Naive thymus-derived CD8-positive, alpha-beta T cell (primary cell): ENCODE measurements at places on chromosomes 4 and X. TPM values are rescaled to one million over a fixed set of nuclear protein-coding genes. Genes with fewer than 3 reads are reported as not detected.

- no peak for DNase-seq
Measured at GRCh38 chr4:115229873-115230272, 116.5 kb upstream of the NDST4 start.

DNA sequence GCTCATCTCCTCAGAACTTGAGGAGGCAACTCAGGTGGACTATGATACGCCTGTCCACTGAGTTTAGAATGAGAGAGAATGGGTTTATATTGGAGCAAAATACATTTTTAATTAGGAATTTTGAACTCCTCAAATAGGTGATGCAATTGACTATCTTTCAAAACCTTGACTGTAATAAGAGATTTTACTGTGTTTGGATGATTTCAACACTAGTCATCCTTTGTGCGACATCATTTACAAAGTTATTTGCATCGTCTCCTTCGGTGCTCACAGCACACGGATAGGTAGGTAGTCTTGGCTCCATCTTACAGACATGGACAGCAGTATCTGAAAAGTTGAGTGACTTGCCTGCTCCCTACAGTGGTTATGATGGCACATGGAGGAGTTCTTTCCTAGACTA lies 67.0 kb downstream of the AASDH start:
- DNase-seq = no peak

GRCh38 chr4:131054489-131055019 lies 1958.6 kb downstream of the C4orf33 start:
- DNase-seq = no peak

The UNC5C gene
- not detected for total RNA-seq

GRCh38 chrX:19094654-19095053 lies 27.6 kb downstream of the ADGRG2 start:
- no peak for DNase-seq

The RTL9 gene
- not detected for total RNA-seq

The KCND1 gene
- total RNA-seq = 1.6 TPM

DNA sequence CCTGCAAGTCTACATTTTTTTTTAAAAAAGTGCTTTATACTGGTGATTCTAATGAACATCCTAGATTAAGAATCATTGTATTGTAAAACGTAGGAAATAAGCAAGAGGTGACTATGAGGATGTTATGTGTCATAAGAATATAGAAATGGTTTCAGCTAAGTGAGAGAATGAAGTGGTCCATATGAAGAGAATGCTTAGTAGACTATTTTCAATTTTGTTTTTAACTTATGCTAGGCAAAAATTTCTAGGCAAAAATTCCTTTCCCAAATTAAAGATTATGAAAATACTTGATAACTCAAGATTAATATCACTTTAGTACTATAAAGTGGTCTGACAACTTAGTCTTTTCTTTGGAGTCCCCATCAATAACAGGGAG lies 825 bp downstream of the DYNLT3 start:
- no peak for DNase-seq

The PLS3 gene
- not detected for total RNA-seq

GRCh38 chrX:79078114-79078513 lies 66.4 kb upstream of the GPR174 start:
- no peak for DNase-seq

The KLKB1 gene
- total RNA-seq = 1.8 TPM

- no peak for DNase-seq
Measured at GRCh38 chr4:25743971-25744370, 88.3 kb downstream of the SLC34A2 start.

The POU4F2 gene
- total RNA-seq = not detected

- no peak for DNase-seq
Measured at GRCh38 chr4:174763454-174764104, 65.5 kb downstream of the GLRA3 start.

GRCh38 chr4:90118527-90119195 lies 8.5 kb upstream of the CCSER1 start:
- no peak for DNase-seq

DNA sequence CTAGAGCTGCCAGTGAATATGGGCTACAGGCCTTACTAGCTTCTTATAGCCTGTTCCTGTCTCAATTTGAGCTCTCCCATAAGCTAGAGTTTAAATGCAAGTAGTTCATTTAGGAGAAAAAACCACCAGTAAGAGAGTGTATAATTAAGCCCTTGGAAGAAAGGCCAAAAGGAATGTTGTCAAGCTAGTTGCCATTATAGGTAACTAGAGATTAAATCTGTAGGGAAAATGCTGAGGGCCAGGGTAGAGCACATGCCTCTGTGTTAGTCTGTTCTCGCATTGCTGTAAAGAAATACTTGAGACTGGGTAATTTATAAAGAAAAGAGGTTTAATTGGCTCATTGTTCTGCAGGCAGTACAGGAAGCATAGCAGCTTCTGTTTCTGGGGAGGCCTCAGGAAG lies 410.2 kb downstream of the MID1IP1 start:
- DNase-seq = no peak

The POLR2B gene
- total RNA-seq = 138 TPM

DNA sequence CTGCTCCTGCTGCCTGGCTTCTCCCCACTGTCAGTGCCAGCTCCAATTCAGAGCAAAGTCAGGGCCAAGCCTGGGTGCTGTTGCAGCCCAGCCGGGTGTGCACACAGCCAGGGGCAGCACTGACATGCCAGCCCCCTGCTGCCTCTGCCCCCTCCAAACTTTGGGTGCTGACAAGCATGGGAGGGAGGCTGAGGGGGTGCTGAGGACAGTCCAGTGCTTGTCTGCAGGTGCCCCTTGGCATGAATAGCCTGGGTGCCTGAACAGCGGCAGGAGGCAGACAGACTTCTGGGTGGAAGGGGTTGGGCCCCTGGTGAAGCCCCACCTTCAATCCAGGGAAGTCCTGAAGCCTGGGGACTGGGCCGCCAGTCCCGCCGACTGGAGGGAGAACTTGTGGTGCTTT lies 31.2 kb upstream of the PAGE1 start:
- DNase-seq = no peak

GRCh38 chr4:184201179-184201578 lies 16.5 kb downstream of the ENPP6 start:
- DNase-seq = no peak

- DNase-seq = no peak
Measured at GRCh38 chrX:57267308-57267707, 19.2 kb upstream of the FAAH2 start.

DNA sequence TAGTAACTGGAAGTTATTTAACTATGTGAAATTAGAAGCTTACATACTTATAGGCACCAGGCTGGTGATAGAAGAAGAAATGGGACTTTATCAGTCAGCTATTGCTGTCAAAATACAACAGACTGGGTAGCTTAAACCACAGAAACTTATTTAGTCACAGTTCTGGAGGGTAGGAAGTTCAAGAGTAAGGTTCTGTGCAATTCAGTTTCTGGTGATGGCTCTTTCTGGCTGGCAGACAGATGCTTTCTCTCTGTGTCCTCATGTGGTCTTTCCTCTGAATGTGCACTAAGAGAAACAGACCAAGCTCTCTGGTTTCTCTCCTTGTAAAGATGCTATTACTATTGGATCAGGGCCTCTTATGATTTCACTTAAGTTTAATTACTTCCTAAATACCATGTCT lies 92.1 kb upstream of the ANKRD50 start:
- no peak for DNase-seq

DNA sequence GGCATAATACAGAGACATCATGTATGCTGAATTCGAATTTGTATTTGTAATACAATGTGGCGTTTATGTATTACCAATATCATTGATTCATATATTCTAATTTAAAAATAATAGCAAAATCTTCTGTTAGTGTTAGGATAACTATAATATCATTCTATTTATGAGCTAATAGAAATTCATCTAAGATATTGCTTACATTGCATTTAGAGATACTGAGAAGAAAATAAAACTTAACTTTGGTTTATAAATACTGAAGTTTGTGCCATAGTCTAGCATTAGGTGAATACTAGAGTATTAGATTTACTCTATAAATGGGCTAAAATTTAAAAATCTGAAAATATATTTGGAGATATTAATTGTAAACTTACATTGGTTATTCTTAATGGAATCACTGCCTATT lies 1590.6 kb downstream of the PCDH18 start:
- no peak for DNase-seq

DNA sequence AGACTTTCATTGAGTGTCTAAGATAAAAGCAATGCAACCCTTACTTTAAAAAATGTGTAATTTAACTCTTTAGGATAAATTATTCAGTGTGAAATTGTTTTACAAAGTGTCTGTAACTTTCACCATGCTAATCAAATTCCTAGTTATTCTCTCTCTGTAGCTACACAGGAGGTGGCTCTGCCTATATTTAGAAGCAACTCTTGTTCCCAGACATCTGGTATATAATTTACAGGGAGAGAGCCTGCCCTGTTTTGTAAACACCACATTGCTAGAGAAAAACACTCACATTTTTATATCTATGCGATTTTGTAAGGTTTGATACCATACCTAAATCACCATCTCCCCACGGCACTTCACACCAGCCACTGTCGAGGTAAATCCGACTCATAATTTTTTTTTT lies 35.5 kb upstream of the SPATA4 start:
- DNase-seq = no peak

DNA sequence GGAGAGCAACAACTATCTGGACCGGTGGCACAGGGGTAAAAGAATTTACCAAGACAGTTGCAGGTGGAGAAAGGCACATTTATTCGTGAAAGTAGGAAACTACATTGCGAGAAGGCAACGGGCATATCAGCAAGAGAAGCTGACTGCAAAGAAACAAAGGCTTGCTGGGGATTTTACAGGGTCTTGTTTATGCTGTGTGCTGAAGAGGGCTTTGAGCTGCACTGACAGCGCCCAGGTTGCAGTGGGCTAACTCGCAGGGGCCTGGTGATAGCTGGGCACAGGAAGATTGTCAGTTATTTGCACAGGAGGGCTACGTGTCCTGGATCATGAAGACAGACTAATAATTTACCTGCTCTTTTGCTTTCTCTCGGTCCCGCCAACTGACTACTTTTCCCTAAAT lies 10.7 kb downstream of the TLR3 start:
- no peak for DNase-seq

GRCh38 chr4:52111995-52112394 lies 60.9 kb downstream of the SPATA18 start:
- no peak for DNase-seq

The PHKA2 gene
- 45.7 TPM for total RNA-seq

The BANK1 gene
- 10.9 TPM for total RNA-seq

The OPRPN gene
- not detected for total RNA-seq

The TRMT10A gene
- 5.2 TPM for total RNA-seq

DNA sequence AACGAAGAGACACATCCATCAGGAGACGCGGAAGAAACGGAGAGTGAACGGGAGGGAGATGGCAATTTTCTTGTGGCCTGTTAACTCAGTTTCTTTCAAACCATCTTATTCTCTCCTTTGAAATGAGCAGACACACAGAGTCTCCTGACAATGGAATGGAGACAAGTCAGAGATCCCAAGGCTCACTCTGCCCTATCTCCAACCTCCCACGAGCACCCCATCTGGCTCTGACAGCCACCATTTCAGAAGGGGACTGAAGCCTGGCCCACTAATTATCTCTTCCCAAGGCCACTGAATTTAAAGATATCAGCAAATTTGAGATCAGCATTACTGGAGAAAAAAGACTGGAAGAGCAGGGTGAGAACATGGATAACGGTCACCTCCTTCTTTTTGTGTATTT lies 215.6 kb downstream of the DHX15 start:
- DNase-seq = no peak

DNA sequence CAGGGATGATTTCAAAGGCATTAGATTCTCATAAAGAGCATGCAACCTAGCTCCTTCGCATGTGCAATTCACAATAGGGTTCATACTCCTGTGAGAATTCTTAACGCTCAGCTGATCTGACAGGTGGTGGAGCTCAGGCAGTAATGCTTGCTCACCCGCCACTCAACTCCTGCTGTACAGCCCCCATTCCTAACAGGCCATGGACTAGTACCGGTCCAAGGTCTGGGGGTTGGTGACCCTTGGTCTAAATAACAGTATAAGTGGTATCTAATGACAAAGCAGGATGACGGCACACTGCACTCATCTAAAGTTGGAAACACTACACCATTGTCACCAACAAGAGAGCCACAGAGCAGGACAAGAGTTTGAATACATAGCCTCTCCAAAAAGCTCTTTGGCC lies 28.5 kb downstream of the ADGRA3 start:
- DNase-seq = no peak

GRCh38 chrX:116232833-116233232 lies 62.3 kb downstream of the AGTR2 start:
- no peak for DNase-seq

GRCh38 chr4:94448815-94449375 lies 2.8 kb upstream of the PDLIM5 start:
- DNase-seq = no peak

- no peak for DNase-seq
Measured at GRCh38 chr4:98448908-98449307, 187.7 kb downstream of the RAP1GDS1 start.

DNA sequence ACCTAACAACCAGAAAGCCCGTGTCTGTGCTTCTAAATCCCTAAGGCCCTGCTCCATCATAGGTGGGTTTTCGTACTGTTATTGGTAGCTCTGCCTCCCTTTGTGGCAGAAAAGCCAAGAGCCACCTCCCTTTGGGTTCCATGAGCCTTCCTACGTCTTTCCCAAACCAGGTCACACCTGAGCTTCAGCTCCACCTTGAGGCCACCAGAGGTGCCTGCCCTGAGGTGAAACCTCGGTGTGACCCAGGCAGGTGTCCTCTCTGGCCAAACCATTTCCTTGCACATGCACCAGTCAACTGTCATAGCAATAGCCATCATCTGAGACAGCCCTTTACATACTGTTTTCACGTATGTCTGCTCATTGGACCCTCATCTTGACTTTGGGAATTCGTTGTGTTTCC lies 188.0 kb upstream of the RBPJ start:
- no peak for DNase-seq

GRCh38 chrX:133390676-133391075 lies 24.6 kb downstream of the GPC4 start:
- no peak for DNase-seq

The CYLC1 gene
- total RNA-seq = not detected

GRCh38 chrX:675955-676295 lies 45.3 kb downstream of the SHOX start:
- no peak for DNase-seq

The SMIM31 gene
- not detected for total RNA-seq

DNA sequence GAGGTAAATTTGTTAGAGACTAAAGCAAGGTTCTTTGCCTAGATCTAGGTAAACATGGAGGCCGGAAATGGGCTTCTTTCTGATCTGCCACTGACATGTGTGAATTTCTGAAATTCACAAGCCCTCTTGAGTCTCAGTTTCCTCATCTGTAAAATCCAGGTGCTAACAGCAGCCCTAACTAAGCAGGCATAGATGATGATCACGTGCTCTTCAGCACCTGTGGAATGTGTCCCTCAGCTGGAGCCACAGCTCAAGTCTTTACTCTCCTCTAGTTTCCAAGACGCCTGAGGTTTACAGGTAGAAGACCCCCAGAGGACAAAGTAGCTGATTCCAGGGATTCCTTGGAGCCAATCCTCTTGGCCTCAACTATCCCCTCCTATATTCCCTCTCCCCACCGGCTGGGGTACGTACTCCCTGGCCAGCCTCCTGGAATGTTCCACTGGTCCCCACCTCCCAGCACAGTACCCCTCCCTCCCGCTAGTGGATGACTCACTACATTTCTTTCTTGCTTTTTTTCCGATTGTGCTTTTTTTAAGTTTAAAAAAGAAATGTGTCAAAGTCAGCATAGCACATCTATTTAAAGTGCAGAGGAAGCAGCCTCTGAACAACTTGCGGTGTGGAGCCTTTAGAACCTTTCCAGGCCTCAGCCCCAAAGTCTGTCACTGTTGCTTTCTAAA lies 98.4 kb downstream of the PHKA2 start:
- DNase-seq = peak; percentile 6
